ENCODE measurements at places on chromosomes 16 and 17. TPM values are rescaled to one million over a fixed set of nuclear protein-coding genes. Genes with fewer than 3 reads are reported as not detected.

DNA sequence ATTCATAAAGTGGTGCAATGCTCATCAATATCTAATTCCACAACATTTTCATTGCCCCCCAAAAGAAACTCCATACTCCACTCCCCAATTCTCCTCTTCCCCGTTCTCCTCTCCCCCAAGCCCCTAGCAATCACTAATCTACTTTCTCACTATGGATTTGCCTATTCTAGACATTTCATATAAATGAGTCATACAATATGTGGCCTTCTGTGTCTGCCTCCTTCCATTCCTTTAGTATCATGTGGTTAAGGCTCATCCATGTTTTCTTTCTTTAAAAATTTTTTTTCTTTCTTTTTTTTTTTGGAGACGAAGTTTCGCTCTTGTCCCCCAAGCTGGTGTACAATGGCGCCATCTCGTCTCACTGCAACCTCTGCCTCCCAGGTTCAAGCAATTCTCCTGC, 56.3 kb upstream of the HAS3 start:
- no peak for DNase-seq

DNA sequence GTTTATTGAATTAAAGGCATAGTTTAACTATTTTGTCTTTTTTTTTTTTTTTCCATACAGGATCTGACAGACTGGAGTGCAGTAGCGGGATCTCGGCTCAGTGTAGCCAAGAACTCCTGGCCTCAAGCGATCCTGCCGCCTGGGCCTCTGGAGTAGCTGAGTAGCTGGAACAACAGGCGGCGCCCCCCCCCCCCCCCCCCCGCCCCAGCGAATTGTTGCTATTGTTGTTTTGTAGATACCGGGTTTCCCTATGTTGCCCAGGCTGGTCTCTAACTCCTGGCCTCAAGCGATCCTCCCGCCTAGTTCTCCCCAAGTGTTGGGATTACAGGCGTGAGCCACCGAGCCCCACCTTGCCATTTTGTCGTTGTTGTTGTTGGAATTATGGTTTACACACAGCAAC, 1.3 kb upstream of the CENPV start:
- no peak for DNase-seq

DNA sequence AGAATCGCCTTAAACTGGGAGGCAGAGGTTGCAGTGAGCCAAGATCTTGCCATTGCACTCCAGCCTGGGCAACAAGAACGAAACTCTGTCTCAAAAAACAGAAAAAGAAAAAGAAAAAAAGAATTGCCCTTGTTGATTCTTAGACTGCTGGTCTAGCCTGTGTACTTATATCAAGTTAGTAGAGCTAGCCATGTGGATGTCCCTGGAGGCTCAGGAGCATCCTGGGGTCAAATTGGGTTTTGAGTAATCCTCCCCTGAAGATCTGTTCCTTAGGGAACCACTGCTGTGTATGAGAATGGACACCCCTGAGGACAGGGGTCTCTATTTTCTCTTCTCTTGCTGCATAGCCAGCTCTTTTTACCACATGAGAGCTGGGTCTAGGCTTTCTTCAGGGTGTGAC, 21.5 kb downstream of the SLC7A6OS start:
- DNase-seq = no peak

DNA sequence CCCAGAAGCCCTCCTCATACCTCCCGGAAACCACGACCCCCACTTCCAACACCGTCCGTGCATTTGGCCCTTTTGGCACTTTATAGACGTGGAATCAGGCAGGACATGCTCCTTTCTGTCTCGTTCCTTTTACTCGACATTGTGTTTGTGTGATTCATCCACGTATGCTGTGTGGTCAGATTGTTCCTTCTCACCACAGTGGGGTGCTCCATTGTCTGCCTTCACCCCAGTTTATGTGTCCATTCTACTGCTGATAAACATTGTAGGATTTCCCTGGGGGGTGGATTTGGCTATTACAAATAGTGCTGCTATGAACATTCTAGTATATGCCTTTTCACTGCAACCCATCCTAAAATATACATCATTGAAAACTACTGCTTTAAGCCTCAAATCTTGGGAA, 28.9 kb upstream of the RPH3AL start:
- no peak for DNase-seq

GRCh38 chr17:30780343-30780742, 44.1 kb downstream of the CRLF3 start:
- DNase-seq = no peak

GRCh38 chr17:16997514-16998429, 25.9 kb upstream of the TNFRSF13B start:
- DNase-seq = no peak

GRCh38 chr16:20866801-20867200, 33.4 kb downstream of the DCUN1D3 start:
- no peak for DNase-seq

GRCh38 chr16:951660-952301, 19.0 kb downstream of the LMF1 start:
- no peak for DNase-seq

DNA sequence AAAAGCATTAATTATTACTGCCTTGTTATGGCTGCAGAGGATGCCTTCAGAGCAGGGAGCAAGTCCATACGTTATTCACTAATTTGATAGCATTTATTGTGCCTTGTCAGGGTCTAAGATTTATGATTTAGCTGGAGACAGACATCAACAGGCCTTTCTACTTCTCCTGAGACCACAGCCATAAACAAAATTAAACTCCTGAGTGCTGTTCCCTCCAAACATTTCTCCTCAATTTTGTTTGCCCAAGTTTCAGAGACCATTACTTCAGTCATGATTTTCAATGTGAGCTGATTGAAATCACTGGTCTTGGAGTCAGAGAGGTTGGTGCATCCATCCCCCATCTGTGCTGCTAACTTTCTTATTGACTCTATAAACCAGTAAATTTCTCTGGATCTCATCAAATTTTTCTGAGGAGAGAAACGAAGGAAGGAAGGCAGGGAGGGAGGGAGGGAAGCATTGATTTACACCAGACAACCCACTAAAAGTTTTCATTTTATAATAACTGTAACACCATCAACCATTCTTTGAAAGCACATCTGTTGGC, 423.6 kb upstream of the CDH11 start:
- no peak for DNase-seq

GRCh38 chr17:562174-562573, 152.5 kb downstream of the VPS53 start:
- no peak for DNase-seq

DNA sequence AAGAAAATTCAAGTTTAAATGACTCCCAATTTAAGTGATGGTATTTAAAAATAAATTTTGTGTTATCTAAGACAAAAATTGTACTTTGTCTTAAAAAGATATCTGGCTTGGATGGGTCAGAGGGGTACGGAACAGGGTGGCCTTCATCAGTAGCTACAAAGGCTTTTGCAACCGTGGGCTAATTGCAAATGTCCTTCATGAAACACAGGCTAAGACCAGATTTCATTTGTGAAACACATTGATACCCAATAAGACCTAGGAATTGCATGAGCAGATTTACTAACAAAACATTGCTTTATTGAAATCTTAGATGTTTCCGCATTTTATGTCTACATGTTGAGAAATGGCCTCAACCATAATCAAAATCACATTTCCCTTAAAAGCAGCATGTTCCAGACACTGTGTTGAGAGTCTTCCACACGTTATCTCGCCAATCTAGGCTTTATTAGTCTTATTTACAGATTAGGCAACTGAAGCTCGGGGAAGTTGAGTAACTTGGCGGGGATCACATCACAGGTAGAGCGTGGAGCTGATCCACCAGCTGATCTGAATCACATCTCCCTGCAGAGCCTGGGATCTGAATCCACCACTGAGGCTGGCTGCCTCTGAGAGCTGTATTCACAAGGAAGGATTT, 21.8 kb downstream of the FBXO39 start:
- DNase-seq = no peak

DNA sequence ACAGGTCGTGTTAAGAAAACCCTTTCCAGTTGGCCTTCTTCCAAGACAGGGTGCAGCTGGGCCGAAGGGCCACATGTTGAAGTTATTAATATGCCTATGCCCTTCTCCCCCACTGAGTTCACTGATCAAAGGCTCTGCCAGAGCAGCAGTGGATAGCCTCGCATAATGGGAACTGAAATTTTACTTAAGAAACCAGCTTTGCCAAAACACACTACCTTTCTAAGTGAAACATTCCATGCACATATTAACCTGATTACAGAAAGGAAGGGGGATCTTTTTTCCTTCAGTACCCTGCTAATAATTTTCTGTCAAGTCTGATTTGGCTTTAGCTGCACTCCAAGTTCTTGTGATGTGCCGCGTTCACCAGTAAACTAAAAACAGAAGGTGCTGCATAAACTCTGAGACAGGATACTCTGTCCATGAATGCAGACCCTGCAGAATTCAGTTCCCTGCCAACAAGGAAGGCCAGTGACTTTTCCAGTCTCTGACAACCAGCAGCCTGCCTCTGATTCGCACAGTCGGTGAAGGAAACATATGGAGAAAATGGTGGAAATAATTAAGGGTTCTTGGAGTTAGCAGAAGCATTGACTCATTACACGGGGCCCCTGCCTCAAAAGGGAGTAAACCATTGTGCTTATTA, 283.8 kb downstream of the ZFHX3 start:
- no peak for DNase-seq

- no peak for DNase-seq
Observed at GRCh38 chr17:13643180-13643579, 41.5 kb upstream of the HS3ST3A1 start.

GRCh38 chr16:85722128-85722893, 28.6 kb downstream of the C16orf74 start:
- no peak for DNase-seq

- DNase-seq = no peak
Observed at GRCh38 chr16:49913720-49914119, 57.8 kb upstream of the ZNF423 start.

DNA sequence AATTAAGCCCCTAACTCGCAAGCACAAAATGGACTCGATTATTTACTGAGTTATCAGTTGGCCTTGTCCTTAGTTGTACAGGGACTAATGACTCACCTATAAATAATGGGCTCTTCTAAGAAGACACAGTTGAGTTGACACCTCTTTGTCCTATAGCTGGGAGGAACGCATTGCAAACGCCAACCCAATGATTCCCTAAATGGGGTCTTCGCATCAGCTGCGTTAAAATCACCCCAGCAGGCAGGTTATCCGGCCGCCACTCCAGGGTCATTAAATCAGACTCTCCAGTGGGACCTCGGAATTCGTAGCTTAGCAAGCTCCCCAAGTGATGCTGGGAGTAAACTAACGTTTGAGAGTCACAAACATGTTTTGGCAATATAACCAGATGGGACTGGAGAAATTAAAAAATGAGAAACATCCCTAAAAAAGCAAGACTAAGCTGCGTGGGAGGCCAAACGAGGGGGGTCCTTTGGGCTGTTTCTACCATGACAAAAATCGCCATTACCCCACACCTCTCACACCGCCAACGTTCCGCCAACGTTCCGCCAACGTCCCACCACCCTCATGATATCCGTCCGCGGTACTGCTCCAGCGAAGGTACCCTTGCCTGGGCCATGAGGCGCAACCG, 932 bp upstream of the NFE2L1 start:
- DNase-seq = no peak

- no peak for DNase-seq
Observed at GRCh38 chr16:66399031-66399430, 28.1 kb upstream of the BEAN1 start.

- DNase-seq = no peak
Observed at GRCh38 chr16:65099607-65100006, 22.3 kb downstream of the CDH11 start.

- DNase-seq = no peak
Observed at GRCh38 chr17:56891751-56892150, 22.1 kb downstream of the TRIM25 start.

The CIAPIN1 gene
- 68.5 TPM for total RNA-seq

The WIPF2 gene
- total RNA-seq = 30.4 TPM

The HOXB9 gene
- total RNA-seq = 40.1 TPM

The KRTAP4-3 gene
- not detected for total RNA-seq

The CDRT15 gene
- total RNA-seq = not detected

The ZNF594 gene
- total RNA-seq = 8.3 TPM

The VTN gene
- 1.5 TPM for total RNA-seq

The C16orf46 gene
- 1.7 TPM for total RNA-seq

The HEATR3 gene
- 16.3 TPM for total RNA-seq

The OR2C1 gene
- total RNA-seq = not detected
